ENCODE measurements at places on chromosomes 5 and 9.

GRCh38 chr5:80798633-80799032, 143.8 kb upstream of the DHFR start:
- no peak for DNase-seq

GRCh38 chr5:53200306-53200705, 90.7 kb upstream of the MOCS2 start:
- DNase-seq = no peak

GRCh38 chr5:111976705-111977435, 219.9 kb upstream of the NREP start:
- DNase-seq = no peak

DNA sequence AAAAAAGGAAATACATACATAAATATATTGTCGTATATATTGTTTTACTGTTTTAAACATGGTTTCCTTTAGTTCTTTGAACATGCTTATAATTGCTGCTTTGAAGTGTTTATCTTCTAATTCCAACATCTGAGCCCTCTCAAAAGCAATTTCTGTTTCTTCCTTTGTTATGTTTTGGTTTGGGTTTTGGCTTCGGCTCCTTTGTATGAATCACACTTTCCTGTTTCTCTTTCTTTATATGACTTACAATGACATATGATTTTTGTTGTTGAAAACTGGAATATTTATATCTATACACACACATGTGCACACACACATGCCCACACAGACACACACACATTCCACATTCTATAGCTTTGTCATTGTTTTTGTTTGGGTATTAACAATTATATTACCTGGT, 1206.7 kb downstream of the CDH12 start:
- DNase-seq = no peak

DNA sequence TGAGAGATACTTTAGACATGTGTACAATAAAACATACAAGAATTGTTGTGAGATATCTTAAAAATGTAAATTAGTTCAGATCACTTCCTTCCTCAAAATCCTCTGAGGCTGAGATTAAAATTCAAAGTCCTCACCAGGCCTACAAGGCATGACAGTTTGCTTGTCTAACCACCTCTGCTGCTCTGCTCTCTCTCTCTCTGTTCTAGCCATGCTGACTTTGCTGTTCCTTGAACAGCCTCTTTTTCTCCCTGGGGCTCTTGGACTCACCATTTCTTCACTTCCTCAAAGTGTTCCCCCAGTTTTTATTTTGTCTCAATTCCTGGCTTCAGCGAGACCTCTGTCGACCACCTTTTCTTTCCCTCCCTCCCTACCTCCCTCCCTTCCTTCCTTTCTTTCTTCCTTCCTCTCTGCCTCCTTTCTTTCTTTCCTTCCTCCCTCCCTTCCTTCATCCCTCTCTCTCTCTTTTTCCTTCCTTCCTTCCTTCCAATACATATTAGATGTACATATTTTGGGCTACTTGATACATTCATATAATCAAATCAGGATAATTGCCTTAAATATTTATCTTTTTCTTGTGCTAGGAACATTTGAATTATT, 27.0 kb downstream of the CATSPER3 start:
- DNase-seq = no peak

GRCh38 chr5:98065261-98065909, 708.1 kb upstream of the RGMB start:
- no peak for DNase-seq

DNA sequence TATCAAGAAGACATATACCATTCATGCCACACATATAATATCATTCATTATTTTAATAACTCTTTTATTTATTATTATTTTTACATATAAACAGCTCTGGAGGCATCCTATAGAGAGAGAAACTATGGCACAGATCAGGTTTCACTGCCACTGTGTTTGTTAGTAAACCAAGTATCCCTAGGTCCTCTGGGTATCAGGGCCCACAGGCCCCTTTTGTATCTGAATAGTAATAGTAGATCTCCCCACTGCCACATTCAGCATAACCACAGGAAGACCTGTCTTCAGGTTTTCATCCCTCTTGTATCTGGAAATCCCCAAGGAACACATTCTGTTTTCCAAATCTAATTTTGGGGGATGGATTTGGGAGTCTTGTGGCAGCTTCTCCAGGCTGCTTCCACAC, 94.0 kb downstream of the SPATA31D1 start:
- no peak for DNase-seq

DNA sequence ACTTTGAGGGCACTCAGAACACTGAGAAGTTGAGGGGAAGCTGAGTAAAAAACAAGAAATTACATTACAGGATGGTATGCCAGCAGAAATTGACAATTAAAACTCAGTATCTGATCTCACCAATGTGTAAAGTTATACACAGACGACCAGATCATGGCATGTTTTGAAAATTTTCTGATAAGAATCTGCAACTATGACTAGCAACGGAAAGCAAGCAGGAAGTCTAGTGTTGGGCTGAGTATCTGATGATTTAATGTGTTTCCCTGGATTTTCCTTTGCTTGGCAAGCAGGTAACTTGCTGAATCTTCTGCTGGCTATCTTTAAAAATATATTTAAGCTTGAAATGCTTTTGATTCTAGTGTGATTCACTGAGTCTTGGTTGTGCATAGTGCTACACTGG, 5.2 kb upstream of the GCNT4 start:
- no peak for DNase-seq

DNA sequence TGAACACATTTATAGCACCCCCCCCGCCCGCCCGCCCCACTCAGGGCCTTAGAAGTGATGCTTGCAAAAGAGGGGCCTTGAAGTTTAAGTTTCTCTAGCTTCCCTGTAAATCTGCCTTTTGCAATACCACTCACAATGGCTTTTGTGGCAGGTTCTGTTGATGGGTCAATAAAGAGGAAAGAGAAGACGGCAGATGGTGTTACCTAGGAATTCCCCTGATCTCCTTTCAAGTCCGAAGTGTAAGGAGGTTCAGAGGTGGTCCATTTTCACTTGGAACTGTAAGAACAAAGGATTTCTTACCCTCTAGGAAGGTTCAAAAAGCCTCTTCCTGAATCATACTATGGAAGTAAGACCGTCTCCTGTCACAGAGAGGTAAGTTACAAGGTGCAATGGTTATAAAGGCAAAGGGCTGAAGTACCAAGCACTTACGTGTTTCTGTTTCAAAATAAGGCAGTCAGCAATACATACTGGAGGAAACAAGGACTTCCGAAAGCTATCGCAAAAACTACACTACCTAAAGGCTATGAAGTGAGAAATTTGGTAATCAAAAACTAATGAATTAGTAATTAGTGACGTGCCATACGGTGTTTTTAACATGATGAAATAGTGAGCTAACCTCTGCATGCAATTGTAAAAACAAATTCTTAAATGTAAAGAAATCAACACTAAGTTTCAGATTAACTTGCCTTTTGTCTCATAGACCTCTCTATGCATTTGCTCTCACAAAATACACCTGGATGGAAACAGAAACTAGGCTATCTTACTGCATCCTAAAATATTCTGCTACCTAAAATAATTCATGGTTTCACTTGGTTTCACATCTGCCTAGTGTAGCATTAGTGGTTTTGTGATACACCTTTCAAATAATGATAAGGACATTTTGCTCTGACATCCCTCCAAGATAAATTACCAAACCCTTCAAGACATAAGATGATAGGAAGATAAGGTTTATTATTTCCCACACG, 589.4 kb upstream of the FAM174A start:
- DNase-seq = no peak

DNA sequence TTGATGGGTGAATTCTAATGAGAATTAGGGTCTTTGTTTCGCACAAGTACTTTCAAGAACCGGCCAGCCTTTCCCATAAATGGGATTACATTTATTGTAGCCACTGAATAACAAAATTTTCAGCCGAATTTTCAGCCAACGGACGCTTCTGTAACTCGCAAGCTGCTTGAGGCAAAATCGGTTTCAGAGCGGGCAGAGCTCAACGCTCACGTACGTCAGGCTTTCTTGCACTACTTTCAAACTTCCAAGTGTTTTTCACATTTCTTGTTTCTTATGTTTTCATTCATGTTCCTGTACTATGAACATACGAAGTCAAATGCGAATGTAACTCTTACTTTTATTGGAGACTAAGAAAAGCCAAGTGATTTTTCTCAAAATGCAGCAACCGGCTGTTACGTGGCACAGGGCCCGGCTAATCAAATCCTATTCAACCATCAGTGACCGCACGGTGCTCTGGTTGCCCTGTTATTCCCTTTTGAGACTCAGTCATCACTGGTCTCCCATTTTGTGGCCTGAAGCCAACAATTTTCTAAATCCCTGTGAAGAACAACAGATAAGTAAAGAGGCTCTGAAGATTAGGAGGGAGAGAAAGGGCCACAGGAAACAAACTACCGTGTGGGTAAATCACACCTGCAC, 68.5 kb downstream of the SLC28A3 start:
- no peak for DNase-seq

GRCh38 chr9:128688501-128689292, at the start of gene SET:
Gene SET (plus strand): TSS chr9:128689222. CDS start chr9:128689583, 361 bp downstream.
- DNase-seq = peak; percentile 93

GRCh38 chr9:76452839-76453238, 6.1 kb upstream of the GCNT1 start:
- DNase-seq = no peak

DNA sequence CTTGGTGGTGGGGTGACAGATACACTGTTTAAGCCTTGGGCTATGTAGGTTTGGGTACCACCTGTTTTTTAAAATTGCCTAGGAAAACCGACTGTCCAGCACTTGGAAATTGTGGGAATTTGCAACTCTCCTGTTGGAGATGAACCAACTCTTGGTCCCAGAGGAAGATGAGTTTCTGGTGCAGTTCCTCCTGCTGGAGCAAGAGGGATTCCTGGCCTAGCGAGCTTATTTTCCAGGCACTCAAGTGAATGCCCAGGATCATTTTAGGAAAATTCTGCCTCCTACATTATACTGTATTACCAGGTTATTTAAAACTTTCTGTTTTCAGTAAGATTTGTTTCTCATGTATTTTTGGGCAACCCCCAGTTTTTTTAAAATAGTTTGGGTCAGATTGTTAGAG, 33.7 kb downstream of the AP3S1 start:
- no peak for DNase-seq

DNA sequence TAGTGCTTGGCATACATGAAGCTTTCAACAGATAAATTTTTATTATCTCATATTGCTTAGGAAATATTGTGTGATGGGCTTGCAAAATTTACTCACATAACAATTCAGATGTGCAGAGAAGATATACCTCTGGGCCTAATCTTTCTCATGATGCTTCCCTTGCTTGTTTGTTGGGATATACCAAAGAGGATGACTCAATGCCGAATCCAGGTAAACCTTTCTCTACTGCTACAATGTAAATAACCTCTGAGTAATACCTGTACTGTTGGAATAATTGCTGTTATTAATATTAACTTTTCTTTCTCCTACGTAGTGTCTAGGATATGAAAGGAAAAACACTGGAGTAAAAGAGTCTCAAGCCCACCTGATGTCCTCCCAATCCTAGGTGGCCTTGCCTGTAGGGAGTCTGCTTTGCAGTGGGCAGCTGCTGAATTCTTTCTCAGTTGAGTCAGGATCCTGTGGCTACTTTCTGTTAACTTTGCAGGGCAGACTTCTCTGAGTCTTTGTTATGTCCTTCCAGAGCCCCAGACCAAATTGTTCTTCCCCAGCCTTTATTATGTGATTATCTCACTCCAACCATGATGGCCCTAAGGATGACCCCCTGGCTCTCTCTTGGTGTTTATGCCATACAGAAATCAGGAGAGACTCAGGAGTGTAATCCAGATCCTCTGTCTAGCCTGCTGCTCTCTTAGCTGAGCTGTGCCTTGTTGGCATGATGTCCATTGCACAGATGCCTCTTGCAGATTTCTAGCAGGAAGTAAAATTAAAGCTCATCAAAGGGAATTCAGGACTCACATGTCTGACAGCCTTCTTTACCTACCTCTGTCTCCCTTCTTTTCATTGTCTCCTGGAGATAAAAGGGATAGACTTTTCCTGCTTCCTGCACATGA, 208.1 kb downstream of the SNX18 start:
- DNase-seq = no peak

DNA sequence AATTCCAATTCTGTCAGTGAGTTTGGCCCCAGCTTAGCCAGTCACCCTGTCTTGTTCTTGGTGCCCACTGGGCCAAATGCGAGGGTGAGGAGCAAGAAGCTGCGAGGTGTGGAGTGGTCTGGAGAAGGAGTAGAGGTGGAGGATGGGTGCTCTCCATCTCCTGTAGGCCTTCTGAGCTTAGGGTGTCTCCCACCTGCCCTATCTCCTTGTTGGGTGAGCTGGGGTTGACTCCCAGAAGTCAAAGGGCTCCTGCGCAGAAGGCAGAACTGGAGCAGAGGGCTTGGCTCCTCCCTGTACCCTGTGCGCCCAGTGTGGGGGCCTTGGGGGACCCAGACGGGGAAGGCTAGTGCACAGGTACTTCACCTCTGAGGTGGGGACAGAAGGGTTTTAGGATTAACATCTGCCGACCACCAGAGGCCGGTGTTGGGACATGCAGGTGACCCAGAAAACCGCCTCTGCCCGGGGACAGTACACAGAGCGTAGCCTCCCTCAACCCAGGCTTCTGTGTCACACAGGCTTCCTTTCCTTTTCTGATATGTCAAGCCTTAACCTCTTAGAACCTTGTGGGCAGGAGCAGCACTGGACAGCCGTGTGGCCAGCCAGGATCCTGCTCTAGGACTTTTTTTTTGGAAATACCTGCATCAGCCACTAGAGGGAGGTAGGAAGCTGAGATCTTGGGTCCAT, 16.9 kb downstream of the IL5 start:
- DNase-seq = peak; percentile 60

GRCh38 chr9:85743275-85744128, 1.7 kb upstream of the AGTPBP1 start:
- no peak for DNase-seq

- DNase-seq = no peak
These were observed 102.2 kb upstream of the SPATA31D4 start for GRCh38 chr9:81825846-81826516.

DNA sequence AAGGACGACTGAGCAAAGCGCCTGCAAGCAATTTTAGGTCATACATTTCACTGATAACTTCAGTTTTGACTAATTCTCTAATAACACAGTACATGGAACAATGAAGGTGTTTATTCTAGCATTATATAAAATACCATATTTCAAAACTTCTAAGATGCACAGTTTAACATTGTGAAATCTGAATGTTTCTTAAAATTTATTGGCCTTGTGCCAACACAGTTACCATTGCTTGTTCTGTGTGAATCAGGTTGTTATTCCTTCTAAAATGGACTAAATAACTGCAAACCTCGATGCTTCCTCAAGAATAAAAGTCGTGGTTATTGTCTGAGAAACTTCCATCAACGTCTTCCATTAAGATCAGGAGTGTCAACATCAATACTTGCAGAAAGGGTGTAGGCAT, 8.0 kb downstream of the MCC start:
- DNase-seq = no peak

DNA sequence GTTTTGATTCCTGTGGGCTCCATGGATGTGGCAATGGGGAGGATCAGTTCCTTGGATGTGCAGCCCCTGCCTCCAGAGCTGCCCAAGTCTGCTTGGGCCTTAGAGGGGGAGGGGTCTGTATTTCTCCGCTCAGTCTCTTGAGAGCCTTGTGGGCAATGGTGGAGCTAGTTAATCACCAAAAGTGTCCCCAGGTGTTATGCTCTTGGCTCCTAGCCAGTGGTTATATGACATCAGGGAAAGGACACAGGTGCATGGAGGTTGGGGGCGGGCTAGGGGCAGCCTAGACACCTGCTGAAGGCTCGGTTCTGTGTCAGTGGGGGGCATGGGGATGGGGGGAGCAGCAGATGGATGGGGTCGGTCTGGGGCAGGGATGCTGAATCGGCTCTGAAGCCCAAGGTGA, 12.4 kb upstream of the ARAP3 start:
- no peak for DNase-seq
